Activated CD4-positive, alpha-beta T cell treated with anti-CD3 and anti-CD28 coated beads for 36 hours (primary cell): ENCODE measurements at places on chromosomes 5 and 9. TPM values are rescaled to one million over a fixed set of nuclear protein-coding genes. Genes with fewer than 3 reads are reported as not detected.

DNA sequence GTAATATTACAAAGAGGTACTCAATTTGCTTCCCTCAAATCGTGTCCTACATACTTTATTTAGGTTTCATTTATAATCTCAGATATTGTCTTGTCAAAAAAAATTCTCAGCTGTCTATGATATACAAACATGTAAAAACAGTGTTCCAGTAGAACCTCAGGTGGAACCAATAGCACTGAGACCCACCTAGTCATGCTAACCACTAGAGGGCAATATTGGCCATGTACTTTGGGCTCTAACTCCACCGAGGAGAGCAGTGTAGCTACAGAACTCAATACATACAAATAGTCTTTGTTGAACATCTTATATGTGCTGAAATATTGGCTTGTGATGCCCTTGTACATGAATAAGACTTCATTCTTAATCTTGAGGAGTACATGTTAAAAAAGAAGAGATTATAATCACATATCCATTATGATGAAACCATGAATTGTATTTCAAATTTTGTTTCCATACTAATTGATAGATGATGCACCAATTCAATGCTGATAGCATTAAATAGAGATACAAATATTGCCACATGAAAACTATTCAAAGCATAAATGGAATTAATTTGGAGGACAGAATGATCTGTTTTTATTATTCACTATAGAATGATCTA, 71.2 kb upstream of the CNTLN start:
- H3K27me3 ChIP-seq: no peaks in the 10 kb centered on the region
- H3K4me3 ChIP-seq: no peak overlapping the region
- H3K27ac ChIP-seq: no peak overlapping the region
- no peaks in the 10 kb centered on the region for H3K36me3 ChIP-seq
- no peaks in the 10 kb centered on the region for H3K4me1 ChIP-seq
- peak; percentile 13 for DNase-seq

GRCh38 chr9:37374892-37375291, 47.6 kb upstream of the GRHPR start:
- peaks cover 5% of the 10 kb centered on the region for H3K4me1 ChIP-seq
- H3K36me3 ChIP-seq: no peaks in the 10 kb centered on the region
- peak; percentile 15 for DNase-seq
- no peak overlapping the region for H3K27ac ChIP-seq

- H3K4me1 ChIP-seq: no peaks in the 10 kb centered on the region
- H3K27me3 ChIP-seq: peaks cover 6% of the 10 kb centered on the region
- DNase-seq: no peak
These were observed 193.1 kb downstream of the SLC12A2 start for GRCh38 chr5:128276537-128277216.

CDH6 gene
- total RNA-seq: not detected

DNA sequence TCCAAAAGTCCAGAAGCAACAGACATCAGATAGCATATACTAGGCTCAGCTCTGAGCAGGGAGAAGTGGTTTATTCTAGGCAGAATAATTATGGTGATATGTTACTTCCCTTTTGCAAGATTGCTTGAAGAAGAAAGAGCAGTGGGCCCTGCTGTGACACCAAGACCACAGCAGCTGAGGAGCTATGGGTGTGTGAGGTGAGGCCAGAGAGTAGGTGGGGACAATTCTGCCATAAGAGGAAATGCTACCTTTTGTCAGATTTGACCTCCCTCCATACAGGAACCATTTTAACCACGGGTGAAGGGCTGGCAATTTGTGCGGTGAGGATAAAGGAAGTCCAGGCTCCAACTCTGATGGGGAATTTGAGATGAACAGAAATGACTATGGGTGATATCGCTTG, 51.3 kb downstream of the TNFSF15 start:
- no peaks in the 10 kb centered on the region for H3K36me3 ChIP-seq
- H3K4me1 ChIP-seq: peaks cover 6% of the 10 kb centered on the region
- H3K27me3 ChIP-seq: no peaks in the 10 kb centered on the region
- no peak for DNase-seq

GRCh38 chr5:177528631-177529030, 11.9 kb upstream of the DDX41 start:
- H3K27me3 ChIP-seq: no peaks in the 10 kb centered on the region
- H3K4me3 ChIP-seq: no peak overlapping the region
- H3K27ac ChIP-seq: no peak overlapping the region
- no peak for DNase-seq
- H3K36me3 ChIP-seq: peaks cover 10% of the 10 kb centered on the region
- no peaks in the 10 kb centered on the region for H3K4me1 ChIP-seq

GRCh38 chr9:106934442-106935238, 71.7 kb downstream of the ZNF462 start:
- no peak for DNase-seq
- no peaks in the 10 kb centered on the region for H3K36me3 ChIP-seq
- no peaks in the 10 kb centered on the region for H3K4me1 ChIP-seq
- H3K27me3 ChIP-seq: no peaks in the 10 kb centered on the region

DNA sequence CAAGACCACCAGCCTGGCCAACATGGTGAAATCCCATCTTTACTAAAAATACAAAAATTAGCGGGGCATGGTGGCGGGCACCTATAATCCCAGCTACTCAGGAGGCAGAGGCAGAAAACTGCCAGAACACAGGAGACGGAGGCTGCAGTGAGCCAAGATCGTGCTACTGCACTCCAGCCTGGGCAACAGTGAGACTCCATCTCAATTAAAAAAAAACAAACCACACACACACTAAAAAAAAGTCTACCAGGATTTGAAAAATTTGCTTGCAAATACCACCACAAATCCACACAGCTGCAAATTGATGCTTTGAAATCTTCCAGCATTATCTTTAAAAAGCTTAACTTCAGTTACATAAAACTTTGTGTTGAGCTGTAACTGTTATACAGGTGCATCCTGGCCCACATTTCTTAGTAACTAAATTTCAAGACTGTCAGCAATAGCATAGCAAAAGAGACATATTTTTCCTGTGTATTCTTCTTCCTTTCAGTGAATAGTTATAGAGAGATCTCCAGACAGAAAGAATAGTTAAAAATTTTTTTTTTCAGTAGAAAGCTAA, 6.8 kb downstream of the CHD1 start:
- peaks cover 66% of the 10 kb centered on the region for H3K36me3 ChIP-seq
- peaks cover 77% of the 10 kb centered on the region for H3K4me1 ChIP-seq
- peak overlapping the region; percentile 61 for H3K27ac ChIP-seq
- H3K4me3 ChIP-seq: peak overlapping the region; percentile 46
- H3K27me3 ChIP-seq: no peaks in the 10 kb centered on the region
